ENCODE measurements at places on chromosomes 1 and 21.

GRCh38 chr1:116944613-116945012 lies 34.9 kb downstream of the PTGFRN start:
- DNase-seq = no peak

- DNase-seq = peak; percentile 49
Observed at GRCh38 chr1:36384542-36385409, 948 bp downstream of the STK40 start.

GRCh38 chr1:99705385-99705784 lies 59.5 kb downstream of the PALMD start:
- no peak for DNase-seq

DNA sequence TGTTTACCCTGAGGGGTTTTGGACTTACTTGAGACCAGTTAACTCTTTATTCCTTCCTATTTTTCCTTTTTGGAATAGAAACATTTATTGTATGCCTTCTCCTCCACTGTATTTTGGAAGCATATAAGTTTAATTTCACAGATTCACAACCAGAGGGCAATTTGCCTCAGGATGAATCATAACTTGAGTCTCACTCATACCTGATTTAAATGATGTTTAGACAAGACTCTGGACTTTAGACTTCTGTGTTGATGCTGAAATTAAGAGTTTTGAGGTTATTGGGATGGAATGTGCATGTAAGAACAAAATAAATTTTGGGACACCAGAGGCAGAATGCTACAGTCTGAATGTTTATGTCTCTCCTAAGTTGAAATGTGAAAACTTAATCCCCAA lies 7.1 kb upstream of the ADAM30 start:
- DNase-seq = no peak

DNA sequence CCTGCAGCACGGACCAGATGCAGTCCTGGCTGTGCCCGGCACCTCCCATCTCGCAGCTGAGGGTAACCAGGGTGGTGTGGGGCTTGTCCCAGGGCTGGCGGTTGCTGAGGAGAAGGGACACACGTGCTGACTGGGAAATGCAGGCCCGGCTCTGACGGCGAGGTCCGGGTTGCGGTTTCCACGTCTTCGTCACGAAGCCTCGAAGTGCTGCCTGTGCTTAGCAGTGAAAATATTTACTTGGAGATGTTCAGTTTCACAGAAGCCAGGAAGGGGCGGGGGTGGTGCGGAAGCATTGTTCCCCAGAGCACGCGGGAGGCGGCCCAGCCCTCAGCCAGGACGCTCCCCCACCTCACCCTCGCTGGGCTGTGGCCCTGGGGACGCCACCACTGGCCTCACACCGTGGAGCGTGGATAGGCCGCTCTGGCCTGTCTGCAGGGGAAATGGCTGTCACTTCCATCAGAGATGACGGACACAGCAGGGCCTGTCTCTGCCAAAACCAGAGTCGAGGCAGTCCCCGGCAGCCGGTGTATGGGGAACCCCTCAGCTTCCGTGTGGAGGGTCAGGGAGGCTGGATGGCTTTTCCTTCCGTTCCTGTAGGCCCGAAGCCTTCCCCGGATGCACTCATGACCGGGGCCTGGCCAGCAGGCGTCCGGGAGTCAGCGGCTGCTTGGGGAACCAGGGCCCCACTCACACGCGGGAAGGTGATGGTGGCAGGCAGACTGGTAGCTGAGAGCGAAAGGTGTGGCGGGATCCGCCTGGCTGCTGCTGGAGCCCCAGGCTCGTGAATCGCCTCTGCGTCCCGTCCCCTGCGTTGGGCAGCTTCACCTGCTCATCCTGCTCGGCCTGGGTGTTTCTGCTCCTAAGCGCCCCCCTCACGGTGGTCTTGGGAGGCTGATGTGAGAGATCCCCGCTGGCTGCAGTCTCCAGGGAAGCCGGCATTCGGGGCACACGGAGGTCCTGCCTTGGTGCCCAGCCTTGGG lies 14.7 kb upstream of the POFUT2 start:
- peak; percentile 33 for DNase-seq

- no peak for DNase-seq
Observed at GRCh38 chr1:96361961-96362360, 359.6 kb upstream of the PTBP2 start.

- DNase-seq = peak; percentile 14
Observed at GRCh38 chr1:212699104-212699624, 476 bp downstream of the BATF3 start.

DNA sequence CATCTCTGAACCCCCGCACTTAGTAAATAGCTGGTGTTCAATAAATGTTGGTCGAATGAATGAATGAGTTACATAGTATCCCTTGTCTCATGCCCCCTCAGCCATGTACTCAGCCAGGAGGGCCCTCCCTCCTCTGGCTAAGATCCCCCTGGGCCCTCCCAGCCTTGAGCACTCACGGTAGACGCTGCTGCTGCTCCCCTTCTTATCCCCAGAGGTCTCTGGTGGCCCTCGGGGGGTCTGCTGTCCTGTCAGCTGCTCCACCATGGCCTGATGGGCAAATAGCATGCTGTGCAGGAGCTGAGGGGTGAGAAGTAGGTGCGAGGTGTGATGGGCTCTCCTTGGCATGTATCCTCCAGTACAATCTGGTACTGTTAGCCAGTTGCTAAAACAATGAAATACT lies 1.9 kb downstream of the ETV3L start:
- no peak for DNase-seq
